ENCODE measurements at places on chromosomes 11 and 22.

DNA sequence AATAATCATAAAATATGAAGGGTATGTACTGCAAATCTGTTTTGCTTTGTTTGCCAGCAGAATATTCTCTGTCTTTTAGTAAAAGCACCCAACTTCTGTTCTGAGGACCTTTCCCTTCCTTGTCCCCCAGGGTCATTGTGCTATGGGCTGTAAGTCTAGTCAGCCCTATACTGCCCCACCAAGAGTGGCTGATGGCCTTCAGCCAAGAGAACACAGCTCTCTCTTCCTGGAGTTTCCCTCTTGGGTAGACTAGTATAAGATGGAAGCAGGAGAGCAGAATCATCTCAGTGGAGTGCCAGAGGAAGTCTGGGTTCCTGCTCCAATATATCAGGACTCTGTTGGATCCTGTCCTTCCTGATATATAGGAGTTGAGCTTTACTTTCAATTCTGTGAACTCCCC lies 29.0 kb downstream of the MMP13 start:
- no peak for DNase-seq

- peak; percentile 5 for DNase-seq
These were observed 119.5 kb downstream of the ENTHD1 start for GRCh38 chr22:39773976-39774539.

- no peak for DNase-seq
These were observed 970 bp downstream of the CAT start for GRCh38 chr11:34439610-34440198.

DNA sequence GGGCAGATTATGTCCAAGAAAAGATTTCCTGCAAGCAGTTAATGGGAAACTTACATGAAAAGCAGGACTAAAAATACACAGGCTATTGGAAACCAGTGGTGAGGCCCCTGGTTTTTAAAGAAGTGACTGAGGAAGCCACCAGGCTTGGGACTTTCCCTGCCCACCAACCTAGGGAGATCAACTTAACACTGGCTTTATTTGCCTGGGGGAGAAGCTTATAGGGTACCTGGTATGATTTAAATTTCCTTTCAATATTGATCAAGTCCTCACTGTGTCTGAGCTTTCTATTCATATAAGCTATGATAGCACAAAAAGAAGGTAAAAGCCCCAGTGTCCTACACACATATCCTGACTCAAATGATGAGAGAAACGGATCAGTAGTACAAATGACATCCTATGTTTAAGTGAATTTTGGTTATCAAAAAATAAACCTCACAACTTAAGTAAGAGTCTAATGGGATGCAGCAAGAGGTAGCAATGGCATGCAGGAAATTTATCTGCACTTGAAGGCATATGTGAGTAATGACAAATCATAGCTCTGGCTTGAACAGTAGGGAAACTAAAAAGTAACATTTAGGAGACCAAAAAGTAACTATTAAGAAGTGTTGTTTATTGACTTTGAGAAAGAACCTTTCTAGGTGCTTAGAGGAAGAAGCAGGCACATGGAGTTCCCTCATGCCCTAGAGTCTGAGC lies 85.3 kb downstream of the GAB2 start:
- DNase-seq: peak; percentile 36

DNA sequence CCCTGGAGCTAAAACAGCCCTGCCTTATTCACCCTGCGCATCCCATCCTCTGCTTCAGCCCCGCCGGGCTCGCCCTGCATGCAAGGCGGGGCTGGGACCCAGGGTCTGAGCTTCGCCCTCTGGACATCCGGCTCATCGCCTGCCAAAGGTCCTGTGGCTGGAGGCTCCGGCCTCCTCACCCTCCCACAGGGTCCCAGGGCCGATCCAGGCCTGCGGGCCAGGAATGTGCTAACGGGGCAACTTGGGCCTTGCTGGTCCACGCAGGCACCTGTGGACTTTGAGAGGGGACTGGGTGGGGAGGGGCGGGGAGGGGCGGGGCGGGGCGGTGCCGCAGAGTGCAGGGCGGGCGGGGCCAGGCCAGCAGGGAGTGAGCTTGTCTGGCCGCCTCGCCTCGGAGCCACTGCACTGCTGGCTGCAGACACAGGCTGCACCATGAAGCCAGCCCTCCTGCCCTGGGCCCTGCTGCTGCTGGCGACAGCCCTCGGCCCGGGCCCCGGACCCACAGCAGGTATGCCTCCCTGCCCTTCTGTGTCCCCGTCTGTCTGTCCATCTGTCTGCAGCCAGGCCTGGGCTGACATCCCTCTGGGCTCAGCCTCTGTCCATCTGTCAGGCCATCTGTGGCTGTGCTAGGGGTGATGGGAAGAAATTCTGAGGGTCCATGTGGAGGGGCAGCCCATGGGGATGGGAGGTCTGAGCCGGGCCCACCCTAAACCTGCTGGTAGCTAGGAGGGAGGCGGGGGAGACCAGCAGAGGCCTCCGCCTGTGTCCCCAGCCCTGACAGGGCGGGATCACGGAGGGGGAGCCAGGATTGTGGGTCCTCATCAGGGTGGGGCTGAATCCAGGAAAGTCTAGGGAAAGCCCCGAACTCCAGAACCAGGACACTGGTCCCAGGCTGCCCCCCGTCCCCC lies at the start of gene SUSD2:
TSS of gene SUSD2 (plus strand) at position 400 of the 908 bp plus-strand sequence. CDS start at position 433, 33 bp downstream.
- no peak for DNase-seq

DNA sequence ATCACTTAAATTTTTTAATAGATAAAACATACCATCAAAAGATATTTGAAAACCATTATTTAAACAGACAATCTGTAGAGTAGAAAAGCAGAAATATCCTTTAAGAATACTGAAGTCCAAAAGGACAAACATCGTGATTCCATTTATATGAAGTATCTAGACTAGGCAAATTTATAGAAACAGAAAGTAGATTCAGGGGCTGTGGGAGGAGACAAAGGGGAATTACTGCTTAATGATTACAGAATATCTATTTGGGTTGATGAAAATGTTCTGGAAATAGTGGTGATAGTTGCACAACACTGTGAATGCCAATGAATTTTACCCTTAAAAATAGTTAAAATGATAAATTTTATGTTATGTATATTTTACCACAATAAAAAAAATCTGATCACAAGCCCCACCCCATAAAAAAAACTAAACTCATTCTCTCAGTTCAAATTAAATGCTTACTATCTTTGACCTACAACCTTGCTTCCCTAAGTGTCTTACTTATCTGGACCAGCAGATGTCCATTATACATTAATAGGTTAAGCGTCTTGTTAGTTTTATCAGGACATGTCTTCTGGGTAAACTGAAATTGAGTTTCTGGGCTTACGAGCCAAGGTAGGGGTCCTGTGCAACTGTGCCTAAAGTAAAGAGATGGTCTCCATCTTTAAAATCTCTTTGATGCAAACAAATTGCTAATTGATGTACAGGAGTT lies 86.3 kb downstream of the FCHSD2 start:
- DNase-seq: no peak

DNA sequence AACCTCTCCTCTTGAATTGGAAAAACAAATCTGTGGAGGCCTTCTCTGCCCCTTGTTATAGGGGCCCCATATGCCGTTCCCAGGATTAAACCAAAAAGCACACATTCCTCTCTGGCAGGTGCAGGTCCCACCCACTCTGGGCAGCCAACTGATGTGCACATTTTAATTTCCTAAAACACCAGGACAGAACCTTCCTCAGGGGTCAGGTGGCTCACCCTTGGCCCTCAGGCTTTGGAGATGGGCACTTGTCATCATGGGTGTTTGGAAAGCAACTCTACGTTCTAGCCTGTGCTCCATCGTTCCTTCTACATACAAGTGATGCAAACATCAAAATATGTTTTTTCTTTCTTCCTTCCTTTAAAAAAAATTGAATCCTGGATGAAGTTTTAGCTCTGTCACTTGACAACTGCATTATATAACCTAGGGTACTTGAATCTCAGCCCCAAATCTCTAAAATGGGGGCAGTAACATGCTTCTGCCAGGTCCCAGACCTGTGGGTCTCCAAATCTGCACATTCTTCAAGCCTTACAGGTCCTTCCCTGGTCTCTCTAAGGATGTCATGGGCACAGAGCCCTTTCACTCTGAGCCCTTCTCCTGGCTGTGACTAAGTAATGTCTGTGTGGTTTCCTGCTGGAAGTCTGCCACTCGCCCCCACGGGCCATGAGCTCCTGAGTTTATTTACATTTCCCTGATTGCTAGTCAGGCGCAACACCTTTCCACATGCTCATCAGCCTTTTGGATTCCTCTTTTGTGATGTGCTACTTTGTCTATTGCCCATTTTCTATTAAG lies 43.8 kb downstream of the KCNQ1OT1 start:
- peak; percentile 44 for DNase-seq

DNA sequence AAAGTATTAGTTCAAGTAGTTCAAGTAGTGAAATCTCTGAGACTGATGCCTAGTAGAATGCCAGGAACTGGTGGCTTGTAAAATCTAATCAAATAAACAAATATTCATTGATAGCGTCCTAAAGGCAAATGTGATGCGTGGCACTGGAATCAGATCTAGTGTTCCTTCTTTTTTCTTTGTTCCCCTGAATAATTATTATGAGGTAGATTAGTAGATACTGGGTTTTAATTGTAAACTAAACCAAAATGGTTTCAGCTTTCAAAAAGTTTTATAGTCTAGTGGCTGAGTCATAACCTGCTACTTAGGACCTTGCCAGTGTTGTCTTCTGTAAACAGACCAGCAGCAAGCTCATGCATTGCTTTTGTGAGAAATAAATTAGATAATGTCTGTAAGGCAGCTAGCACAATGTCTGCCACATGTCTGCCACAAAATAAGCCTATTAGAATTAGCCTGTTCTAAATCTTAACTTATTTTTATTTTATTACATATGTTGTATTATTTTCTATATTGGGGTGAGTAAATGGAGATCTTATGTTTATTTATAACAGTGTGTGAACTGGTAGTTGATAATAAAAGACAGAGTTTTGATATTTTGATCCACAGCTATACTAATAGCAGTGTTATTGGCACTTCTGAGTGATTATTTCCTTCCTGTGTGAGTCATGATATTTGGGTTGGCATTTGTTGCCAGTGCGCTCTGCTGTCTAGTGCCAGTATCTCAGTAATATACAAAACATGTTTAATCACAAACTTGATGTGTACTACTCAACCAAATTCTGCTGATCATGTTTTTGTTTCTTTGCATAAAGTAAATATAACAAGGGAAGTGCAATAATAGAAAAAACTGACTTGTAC lies 135.7 kb downstream of the TMEM135 start:
- peak; percentile 81 for DNase-seq

GRCh38 chr11:123796226-123796625 lies 9.9 kb downstream of the OR6M1 start:
- no peak for DNase-seq

GRCh38 chr11:35046681-35047080 lies 92.3 kb upstream of the CD44 start:
- no peak for DNase-seq

DNA sequence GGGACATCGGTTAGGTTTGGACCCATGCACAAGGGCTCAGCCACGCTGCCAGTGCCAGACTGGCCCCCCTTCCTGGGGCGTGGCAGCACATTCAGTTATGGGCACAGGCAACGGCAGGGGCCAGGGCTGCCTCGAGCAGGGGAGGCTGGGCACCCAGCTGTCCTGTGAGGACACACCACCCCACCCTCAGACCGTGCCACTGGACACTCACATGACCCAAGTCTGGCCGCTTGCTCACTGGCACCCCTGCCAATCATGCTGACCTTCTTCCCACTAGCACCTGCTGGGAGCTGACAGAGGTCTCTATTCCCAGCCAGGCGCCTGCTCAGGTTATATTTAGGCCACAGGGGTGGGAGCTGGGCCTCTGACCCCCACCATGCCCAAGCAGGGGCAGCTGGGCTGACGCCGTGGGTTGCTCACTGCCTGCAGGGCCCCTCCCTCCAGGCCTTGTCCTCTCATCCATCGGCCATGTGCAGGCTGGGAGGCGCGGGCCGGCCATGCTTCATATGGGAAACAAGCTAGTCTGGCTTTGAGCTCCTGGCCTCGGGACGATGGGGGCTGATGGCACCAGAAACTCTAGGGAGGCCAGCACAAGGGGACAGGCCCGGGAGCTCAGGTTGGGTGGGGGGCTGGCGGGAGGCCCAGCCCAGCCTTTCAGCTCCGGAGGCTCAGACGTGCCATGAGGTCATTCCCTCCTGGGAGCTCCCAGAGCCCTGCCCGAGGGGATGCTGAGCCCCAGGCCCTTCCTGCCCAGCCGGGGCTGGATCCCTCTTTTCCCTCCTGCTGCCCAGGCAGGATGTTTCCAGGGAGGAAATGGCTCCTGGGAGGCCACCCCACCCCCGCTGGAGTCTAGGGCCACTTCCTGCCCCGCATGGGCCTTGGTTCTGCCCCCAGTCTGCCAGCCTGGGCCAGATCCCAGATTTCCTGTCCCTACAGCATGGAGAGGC lies 15.2 kb upstream of the TBX1 start:
- DNase-seq: no peak

DNA sequence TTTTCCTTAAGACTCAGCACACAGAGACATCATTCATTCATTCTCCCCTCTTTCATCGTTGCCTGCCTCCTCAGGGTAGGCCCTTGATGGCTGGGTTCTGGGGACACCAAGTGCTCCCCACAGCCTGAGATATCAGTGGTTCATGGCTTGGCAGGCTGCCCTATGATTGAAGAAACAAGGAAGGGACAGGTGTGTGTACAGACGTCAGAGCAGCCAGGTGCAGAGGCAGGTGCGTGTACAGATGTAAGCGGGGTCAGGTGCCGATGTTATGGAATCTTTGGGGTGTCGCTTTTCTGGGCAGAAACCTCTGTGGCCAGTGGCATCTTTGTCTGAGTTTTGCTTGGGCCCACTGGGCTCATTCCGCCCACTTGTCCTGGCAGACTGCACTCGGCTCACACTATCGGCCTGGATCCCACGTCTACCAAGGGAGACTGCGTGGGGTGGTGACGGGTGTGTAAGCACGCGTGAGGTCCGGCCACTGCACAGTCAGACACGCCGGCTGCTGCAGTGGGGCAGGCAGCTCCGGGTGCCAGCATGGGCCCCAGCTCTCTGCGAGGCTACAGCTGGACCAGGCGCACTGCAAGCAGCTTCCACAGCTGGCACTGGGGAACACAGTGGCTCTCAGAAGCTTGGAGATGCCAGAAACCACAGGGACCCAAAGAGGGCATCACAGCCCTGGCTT lies 20.9 kb upstream of the KIAA0930 start:
- DNase-seq: no peak

DNA sequence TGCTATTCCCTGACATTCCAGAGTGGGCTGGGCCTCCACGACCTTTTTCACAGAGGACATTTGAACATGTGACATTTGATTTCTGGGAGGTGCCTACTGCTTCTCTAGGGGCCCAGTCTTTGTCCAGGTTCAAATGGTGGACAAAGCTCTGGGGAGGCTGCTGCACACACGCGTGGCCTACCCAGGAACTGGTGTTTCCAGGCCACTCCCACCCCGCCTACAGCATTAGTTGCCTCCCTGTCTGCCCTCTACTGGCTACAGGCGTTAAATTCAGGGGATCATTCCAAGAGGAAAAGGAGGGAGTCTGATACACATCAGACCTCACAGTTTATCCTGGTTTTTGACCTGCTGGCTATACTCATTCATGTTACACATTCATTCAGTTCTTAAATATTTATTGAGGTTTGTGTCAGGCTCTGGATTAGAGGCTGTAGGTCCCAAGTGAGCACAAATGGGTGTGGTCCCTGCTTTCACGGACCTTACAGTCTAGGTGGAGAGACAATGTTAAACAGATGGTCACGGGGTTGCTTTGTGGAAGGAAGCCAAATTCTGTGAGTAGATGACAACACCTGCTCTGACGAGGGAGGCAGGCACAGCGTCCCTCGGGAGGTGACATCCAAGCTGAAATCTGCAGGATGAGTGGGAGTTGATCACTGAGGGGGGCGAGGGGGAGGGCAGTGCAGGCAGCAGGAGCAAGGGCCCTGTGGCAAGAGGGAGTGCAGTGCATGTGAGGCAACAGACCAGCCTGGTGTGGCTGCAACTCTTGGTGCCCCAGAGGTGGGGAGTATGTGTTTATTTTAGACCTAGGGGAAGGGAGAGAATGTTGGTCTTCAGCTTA lies 11.8 kb downstream of the TUB start:
- DNase-seq: peak; percentile 82

Measured in choroid plexus epithelial cell (primary cell).